Epithelial cell of proximal tubule (primary cell): ENCODE measurements at places on chromosomes 1 and 21.

GRCh38 chr1:100622037-100622436, 84.1 kb downstream of the GPR88 start:
- peak; percentile 100 for DNase-seq

DNA sequence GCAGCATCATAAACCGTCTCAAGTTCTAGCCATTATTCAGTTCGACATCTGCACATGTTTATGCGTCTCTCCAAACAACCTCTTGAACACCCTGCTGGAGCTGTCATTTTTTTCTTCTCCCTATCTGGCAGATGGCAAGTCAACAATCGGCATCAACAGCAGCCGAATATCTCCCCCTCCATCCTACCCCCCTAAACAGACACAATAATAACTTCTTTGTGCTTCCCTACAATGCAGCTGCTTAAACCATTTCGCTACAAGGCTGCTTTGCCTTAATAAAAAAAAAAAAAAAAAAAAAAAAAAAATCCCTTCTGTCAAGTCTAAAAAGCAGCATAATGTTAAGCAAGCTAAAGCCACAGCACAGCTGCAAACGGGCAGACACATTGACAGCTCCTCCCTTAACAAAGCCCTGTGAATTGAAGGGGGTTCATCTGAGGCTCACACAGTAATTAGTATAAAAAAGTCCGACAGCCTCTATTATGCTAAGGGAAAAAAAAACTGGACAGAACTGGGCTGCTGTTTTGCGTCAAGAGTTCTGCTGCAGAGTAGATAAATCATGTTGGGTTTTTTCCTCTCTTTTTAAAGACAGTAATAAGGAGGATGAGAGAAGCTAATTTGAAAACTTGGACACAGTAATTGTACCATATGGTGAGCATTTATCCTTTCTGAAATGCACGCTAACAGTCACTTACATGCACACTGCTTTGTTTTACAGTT, 136.4 kb downstream of the AKT3 start:
- no peak for DNase-seq

DNA sequence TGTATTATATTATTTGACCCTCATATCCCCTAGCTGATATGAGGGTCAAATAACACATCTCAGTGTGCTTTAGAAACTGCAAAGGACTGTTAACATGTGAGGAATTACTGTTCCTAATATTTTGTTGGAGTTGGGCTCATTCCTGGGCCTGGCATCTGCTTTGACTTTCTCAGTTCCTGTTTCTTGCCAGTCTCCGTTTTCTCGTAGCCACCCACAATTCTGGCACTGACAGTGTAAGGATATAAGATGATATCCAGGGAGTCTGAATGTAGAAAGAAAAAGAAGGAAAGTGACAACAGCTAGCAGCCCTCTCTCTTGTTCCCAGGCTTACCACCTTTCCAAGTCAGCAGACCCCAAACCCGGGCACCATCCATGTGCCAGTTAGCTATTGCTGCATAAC, 54.4 kb upstream of the SCMH1 start:
- DNase-seq, result no peak

GRCh38 chr1:109252167-109252892, 3.0 kb downstream of the CELSR2 start:
- no peak for DNase-seq

DNA sequence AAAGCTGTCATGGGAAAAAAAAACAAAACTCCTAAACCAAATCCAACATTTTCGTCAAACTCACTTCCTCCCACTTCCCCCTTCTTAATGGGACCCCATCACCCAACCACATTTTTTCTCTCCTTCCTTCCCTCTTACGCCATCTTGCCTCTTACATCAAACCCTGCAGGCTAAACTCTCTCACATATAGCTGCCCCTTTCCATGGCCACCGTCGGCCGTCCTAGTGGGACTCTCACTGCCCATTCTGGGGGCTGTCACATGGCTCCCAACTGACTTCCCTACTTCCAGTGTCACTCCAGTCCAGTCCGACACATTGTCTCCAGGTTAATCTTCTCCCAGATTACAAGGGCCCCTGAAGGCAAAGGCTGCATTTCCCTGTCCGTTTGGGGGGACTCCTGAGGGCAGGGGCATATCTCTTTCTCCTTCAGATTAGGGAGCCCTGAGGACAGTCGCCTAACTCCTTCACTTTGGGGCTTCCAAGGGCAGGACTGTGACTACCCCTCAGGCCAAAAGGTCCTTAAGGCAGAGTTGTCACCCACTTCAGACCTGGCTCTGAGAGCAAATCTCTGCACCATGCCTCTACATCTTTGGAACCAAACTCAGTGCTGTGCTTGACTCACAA, 658 bp downstream of the UBXN11 start:
- no peak for DNase-seq
